ENCODE measurements at places on chromosomes 5 and 9.

GRCh38 chr5:55037046-55037771, 13.2 kb downstream of the GZMK start:
- DNase-seq, result no peak

DNA sequence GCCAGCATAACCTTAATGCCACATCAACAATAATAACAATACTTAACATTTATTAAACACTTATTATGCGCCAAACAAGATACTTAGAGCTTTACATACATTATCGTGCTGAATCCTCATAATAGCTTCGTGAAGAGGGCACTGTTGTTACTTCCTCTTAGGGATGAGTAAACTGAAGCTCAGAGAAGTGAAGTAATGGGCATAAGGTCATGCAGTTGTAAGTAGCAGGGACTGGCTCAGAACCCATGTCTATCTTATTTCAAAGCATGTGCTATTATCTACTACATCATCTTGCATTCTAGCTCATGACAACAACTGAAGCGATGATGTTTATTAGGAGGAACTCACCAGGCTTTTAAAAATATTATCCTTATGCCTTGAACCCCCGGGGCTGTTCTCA, 34.9 kb upstream of the PPP3R2 start:
- DNase-seq, result no peak

- peak; percentile 26 for DNase-seq
These were observed 995 bp downstream of the IPPK start for GRCh38 chr9:92668746-92669526.

GRCh38 chr5:43207601-43208000, 15.6 kb downstream of the NIM1K start:
- DNase-seq, result no peak

GRCh38 chr5:132405646-132406045, 36.1 kb downstream of the SLC22A5 start:
- no peak for DNase-seq

- no peak for DNase-seq
These were observed 1677.7 kb downstream of the EFNA5 start for GRCh38 chr5:105993027-105993426.

GRCh38 chr9:91037511-91038482, 236.2 kb downstream of the SYK start:
- DNase-seq, result peak; percentile 59

- no peak for DNase-seq
These were observed 41.8 kb upstream of the KCNMB1 start for GRCh38 chr5:170430866-170431437.

- DNase-seq, result no peak
These were observed 126.7 kb upstream of the PTGER4 start for GRCh38 chr5:40552981-40553380.

GRCh38 chr9:95572381-95573151, 55.8 kb upstream of the PTCH1 start:
- DNase-seq, result no peak

DNA sequence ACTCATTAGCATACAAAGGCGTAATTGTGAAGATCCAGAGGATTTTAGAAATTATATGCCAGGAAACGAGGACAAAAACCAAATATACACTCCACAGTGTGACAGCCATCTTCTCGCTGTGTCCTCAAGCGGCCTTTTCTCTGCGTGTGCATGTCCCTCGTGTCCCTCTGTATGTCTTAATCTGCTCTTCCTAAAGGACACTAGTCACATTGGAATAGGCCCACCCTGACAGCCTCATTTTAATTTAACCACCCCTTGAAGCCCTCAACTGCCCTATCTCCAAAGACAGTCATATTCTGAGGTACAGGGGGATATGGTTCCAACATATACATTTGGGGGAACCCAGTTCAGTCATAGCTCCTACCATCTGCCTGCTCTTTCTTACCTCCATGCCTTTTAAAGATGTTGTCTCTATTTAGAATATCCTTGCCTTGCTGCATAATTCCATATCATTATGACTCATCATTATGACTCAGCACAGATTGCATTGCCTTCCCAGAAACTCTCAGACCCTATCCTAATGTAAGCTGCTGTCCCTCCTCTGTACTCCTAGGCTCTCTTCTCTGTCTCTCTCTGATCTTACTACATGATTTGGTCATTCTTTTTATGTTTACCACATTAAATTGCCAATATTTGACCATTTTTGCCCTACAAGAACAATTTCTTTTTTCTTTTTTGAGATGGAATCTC, 210.9 kb downstream of the AOPEP start:
- peak; percentile 84 for DNase-seq

- no peak for DNase-seq
These were observed 17.5 kb downstream of the PRKACG start for GRCh38 chr9:68996462-68996861.

GRCh38 chr5:155926031-155926430, 400.9 kb upstream of the SGCD start:
- no peak for DNase-seq

DNA sequence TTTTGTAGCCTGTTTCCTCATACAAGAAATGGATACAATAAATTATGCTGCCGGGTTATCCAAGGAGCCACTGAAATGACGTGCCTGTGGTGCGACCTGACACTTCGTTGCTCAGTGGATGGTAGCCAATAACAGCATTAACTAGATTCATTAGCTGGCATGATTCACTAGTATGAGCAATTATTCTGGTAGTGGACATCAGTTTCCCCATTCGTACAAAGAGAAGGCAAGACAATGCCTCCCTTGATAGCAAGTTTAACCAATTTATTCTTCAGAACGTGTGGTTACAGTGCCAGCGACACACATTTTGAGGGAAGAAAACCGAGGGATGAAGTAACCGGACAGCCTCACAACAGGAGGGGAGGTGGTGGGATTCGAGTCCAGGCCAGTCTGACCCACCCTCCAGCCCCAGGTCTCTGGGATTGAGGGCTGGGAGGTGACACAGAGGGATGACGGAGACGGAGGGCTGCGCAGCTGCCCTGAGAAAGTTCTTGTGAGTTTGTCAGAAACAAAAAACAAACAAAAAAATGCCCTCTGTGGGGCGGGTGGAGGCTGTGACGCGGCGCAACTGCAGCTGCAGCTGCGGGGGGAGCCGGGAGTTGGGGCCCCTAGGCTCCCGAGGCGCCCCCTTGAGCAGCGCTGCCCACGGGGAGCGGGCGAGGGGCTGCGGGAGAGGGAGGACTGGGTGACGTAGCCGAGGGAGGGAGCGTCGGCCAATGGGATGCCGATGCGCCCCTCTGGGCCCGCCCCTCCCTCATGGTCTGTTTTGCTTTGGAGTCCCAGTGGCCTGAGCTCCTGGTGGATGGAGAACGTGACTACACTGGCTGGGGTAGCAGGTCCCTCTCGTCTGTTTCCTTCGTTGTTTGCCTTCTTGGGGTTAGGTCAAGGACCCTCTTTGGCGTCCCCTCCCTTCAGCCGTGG, 10.9 kb downstream of the LHX2 start:
- DNase-seq, result no peak

- DNase-seq, result no peak
These were observed 151.2 kb downstream of the PAPPA start for GRCh38 chr9:116304761-116305160.

DNA sequence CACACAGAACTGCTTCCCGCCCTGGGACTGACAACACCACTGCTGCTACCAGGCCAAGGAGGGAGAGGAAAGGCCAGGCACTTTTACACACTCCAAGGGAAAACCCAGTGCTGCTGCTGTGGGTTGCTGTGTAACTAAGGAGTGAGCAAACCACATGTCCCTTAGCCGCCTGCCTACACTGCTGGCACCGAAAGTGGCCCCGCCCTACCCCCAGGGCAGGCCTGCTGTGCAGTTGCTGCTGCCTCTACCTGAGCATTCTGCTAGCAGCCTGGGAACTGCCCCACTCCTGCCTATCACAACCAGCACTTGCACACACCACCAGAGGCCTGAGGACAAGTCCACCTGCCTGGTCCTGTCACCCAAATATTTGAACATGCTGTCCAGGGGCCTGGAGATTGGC, 740.9 kb downstream of the DTWD2 start:
- no peak for DNase-seq

- DNase-seq, result no peak
These were observed 40.0 kb downstream of the NACC2 start for GRCh38 chr9:136054798-136055714.

- peak; percentile 64 for DNase-seq
These were observed 2.0 kb upstream of the PHPT1 start for GRCh38 chr9:136847088-136847825.

GRCh38 chr5:2515180-2515764, 236.2 kb downstream of the IRX2 start:
- DNase-seq, result no peak

- no peak for DNase-seq
These were observed 20.6 kb downstream of the DYNC2I2 start for GRCh38 chr9:128636024-128636390.

- DNase-seq, result peak; percentile 90
These were observed 208.1 kb upstream of the PIK3R1 start for GRCh38 chr5:68007451-68007850.

All from skeletal muscle cell (primary cell).